AG10803 (cell line): ENCODE measurements at places on chromosomes 6 and 20.
A peak's percentile ranks its signal among the peaks of the same experiment; 100 is the strongest.

DNA sequence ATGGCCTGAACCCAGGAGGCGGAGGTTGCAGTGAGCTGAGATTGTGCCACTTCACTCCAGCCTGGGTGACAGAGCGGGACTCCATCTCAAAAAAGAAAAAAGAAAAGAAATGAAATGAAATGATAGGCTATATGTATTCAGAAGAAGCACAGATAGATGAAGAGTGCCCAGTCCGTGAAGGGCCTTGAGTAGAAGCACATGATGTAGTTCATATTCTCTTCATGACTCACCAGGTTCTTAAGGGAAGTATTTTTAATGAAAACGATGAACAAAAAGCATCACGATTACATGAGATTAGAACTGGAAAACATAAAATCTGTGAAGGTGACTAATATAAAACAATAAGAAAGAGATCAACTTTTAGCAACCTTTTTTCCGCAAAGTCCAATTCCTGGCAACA is 29.8 kb downstream of the TPD52L1 start:
- DNase-seq, result no peak

DNA sequence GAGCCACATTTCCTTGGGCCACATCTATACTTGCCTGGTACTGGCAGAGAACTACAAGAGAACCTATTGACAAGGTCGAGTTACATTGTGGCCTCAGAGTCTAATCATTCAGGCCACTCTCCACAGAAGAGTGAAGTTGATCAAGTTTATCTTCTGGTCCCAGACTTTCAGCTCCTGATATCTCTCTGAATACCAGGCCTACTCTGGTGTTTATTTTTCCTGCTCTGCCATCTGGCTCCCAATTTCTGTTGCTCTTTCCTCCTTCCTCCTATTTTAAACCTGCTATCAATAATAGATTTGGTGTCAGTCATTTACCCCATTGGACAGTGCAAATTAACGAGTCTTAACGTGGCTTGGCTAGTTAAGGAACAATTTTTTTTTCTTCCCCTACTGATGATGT is 46.6 kb downstream of the SCGN start:
- no peak for DNase-seq

DNA sequence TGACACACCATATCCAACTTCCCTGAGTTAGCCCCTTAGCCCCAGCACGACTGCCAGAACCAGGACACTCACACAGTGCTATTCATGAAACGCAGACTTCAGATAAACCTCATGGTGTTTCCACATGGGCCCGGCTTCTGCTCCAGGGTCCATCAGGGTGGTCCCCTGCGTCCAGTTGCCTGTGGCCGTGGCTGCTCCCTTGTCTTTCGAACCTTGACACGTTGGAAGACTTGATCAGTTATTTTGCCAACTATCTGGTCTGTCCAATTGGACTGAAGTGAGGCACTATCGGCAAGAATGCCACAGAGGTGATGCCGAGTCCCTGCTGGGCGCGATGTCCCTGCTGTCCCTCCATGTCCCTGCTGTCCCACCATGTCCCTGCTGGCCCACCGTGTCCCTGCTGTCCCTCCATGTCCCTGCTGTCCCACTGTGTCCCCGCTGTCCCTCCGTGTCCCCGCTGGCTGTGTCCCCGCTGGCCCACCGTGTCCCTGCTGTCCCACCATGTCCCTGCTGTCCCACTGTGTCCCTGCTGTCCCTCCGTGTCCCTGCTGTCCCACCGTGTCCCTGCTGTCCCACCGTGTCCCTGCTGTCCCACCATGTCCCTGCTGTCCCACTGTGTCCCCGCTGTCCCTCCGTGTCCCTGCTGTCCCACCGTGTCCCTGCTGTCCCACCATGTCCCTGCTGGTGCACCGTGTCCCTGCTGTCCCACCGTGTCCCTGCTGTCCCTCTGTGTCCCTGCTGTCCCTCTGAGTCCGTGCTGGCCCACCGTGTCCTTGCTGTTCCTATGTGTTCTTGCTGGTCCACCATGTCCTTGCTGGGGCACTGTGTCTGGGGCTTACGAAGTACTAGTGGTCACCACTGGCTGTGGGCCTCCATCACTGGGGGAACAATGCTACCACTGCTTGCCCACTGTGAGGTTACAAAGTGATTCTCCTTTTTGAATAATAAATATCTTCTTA is 251.4 kb downstream of the DLL1 start:
- no peak for DNase-seq

GRCh38 chr20:53621482-53622246 is 28.0 kb upstream of the ZNF217 start:
- peak; percentile 97 for DNase-seq

- peak; percentile 2 for DNase-seq
These were observed 193.9 kb downstream of the SLC24A3 start for GRCh38 chr20:19406381-19406780.

DNA sequence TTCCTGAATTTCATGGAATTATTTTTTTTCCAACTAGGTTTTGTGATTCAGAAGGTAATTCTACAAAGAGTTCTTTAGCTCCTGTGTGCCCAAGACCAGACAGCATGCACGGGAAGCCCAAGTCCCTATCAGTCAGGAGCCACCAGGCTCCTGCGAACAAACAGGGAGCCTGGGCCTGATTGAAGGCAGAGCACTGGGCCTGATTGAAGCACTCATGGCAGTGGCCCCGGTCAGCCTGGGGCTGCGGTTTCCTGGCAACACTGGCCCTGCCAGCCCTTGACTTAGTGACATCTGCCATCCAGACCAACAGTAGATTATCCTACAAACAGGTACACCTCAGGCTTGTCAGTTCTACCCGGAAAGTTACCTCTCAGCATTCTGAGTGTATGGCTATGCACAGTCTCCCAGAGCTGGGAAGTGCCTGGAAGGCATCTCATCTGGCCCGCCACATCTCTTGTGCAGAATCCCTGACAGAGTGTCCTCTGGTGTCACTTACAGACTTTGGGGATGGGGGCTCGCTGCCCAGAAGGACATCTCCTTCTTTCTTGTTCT is 133.8 kb downstream of the VEGFA start:
- no peak for DNase-seq

DNA sequence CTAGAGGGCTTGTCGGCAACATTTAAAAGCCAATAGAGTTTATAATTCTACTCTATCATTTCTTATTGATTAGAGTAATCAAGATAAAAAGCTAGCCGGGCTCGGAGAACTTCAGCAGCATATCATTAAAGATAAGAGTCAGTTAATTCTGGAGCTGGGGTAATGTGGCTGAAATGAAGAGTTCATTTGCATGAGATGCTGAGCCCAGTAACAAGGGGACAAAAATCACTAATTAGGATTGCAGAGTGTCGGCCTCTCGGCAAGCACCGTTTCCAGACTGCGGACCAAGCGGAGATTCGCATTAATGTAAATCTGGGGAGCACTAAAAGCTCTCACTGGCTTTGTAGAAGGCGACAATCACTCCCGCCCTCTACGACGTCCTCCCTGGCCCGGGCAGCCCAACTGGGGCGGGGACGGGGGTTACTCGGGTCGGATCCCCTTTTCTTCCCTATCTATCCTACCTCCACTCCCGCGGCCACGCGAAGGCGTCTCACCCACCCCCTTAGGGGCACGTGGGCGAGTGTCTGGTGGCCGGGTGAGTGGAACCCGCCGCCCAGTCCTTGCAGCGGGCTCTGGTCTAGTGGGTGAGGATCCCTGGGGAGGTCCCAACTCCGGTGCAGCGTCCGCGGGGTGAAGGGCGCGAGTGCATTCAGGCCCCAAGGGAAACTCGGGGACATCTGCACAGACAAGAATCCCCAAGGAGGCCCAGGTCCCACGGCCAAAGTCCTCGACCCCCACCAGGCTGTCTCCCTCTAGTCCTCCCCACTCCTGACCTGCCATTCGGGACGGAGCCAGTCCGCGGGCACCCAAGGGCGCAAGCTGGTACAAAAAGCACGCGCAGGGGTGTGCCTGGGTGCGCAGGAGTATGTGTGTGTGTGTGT is 42.2 kb upstream of the OSTM1 start:
- no peak for DNase-seq
